ENCODE measurements at places on chromosomes 12 and 14. TPM values are rescaled to one million over a fixed set of nuclear protein-coding genes. Genes with fewer than 3 reads are reported as not detected.
A peak's percentile ranks its signal among the peaks of the same experiment; 100 is the strongest.

DNA sequence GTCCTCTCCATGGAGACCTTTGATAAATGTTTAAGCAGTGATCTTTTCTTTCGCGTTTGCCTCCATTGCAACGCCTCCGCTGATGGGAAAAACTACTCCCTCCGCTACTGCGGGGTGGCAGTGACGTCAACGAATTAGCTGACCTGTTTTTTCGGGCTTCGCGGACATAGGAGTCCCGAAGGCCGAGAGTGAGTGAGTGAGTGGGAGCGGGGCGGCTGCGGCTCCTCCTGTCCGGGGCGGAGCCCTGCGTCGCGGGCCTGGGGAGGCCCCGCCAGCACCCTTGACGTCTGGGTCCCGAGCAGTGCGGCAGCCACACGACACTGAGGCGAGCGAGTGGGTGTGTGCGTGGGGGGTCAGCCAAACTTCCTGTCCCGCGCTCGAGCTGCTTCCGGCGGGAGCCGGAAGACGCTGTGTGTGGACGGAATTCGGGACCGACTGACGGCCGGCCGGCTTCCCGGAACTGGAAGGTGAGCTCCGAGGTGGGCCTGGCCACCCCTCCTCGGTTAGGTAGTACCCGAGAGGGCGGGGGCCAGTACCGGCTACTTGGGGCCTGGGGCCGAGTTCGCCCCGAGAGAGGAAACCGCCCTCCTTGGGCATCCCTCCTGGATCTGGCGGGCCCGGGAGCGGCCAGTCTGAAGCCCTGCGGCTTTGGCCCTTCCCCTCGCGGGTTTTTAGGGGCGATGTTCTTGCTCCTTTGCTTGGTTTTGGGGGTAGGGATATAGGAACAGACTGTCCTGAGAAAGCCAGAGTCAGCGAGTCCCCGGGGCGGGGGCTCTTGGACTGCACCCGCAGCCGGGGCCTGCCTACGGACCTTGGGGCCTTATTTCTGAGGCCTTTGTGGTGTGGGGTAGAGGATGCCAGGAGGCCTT, at the start of gene ZNF410:
Gene ZNF410, plus strand, starts transcription at position 411 of the 869 bp plus-strand sequence. CDS start 5,317 bp downstream, outside the sequence.
- DNase-seq = peak; percentile 98

GRCh38 chr12:79844693-79845092, 90.2 kb downstream of the PPP1R12A start:
- peak; percentile 67 for DNase-seq

- no peak for DNase-seq
These were observed 27.7 kb downstream of the RNF34 start for GRCh38 chr12:121427556-121428050.

DNA sequence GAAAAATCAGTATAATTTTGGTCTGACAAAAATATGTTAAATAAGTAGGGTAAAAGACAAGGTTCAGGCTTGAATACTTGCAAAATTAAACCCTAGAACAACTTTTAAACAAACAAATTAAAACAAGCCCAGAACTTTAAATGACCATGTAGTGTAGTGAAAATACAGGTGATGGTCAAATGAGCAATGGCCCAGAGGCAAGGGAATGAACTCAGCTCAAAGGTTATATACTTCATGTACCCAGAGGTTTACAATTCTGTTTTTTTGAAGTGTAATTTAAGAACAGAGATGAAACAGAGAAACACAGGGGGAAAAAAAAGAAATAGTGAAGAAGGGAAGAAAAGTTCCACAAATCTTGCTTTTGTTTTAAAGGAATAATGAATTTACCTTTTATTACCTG, 949.2 kb downstream of the TRHDE start:
- no peak for DNase-seq

DNA sequence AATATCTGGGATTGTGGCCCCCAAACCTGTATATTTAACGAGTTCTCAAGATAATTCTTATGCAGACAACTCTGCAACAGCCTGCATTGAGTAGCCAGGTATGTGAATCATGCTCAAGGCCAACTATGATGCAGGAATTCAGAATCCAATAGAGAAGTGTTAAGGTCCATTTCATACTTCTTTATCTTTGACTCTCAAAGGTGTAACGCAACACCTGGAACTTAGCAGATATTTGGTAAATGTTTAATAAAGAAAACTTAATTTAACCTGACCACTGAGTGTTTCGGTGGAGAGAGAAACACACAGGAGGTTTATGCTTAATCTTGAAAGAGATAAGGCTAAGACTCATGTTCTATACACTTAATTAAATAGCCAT, 156.5 kb upstream of the PLEKHG7 start:
- DNase-seq = no peak

GRCh38 chr14:105733081-105734065, 207.0 kb downstream of the TMEM121 start:
- no peak for DNase-seq

DNA sequence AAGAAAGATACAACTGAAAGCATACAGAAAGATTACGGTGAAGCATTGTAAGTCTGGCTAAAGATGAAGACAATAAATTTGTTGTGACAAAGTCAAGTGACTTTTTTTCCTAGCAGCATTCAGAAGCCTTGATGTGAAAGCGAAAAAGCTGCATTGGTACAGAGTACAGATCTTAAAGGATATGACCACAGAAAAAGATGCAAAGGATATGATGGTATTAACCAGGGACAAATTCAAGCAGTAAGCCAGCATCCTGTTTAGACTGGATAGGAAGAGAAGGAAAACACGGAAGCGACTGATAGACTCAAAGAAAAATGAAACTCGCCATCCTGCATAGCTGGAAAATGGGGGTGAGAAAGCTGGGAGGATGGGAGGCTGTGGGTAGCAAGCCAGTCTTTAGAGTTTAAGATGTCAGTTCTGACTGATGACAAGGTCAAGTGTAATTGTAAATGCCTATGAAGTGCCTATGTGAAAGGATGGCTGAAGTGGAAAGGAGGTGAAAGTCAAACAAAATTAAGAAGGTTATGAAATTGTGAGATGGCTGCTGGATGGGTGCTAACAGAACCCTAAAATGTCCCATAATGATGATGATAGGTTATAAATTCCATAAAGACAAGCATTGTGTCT, 92.4 kb downstream of the PHLDA1 start:
- DNase-seq = no peak

DNA sequence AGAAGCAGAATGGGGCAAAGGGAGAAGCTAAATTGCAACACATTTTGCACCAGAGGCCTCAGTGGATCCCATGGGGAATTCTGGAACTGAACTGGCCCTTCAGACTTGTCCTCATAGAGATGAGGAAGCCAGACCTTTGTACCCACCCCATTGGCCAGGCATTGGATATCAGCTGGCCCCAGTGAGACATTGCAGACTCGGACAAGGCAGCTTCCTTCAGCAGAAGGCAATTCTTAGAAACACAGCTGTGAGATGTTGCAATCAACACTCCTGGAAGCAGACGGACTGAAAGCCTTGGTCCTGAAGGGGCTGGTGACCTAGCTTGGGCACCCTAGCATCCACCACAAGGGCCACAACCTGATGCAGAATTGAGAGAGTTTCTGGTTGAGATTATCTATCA, 218.1 kb downstream of the MSRB3 start:
- DNase-seq = no peak

GRCh38 chr14:103930051-103930604, 1.9 kb downstream of the TDRD9 start:
- peak; percentile 29 for DNase-seq

DNA sequence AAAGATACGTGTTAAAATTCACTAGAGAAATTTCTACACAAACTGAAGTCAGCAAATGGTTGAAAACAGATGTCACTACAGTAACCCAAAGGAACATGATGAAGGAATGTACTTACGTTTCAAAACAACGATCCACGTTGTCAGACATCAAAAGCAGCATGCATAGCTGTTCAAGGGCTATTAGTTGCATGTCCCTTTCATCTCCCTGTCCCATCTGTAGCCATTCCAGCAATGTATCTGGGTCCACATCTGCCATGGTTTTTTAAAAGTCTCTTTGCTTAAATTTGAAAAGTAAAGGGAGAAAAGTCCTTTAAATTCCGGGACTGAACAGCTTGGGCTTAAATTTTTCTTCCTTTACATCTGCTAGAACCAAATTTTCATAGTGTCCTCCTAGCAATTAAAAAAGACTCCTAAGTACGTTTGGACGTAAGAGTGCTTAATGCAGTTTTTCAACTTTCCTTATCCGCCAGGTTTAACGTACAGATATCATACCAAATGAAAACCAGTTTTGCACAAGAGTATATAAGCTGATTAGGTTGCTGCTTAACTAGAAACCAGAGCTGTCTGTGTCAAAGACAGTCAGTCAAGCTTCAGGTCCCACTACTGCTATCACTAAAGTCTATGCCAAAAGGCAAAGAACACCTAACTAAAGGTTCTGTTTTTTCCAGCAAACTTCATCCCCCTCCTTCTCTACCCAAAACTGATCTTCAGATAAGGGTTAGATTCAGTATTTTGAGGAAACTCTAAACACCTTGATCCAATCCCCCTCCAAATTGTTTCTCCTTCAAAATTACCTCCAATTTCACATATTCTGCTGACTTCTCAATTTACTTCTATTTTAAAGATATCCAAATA, 1.7 kb downstream of the HECTD1 start:
- DNase-seq = peak; percentile 36

Gene SLC4A8
- total RNA-seq = 0.50 TPM

Gene KRT79
- not detected for total RNA-seq

Gene SERPINA12
- not detected for total RNA-seq

Gene AICDA
- not detected for total RNA-seq

Gene TAC3
- total RNA-seq = not detected
